ENCODE measurements at places on chromosomes 4 and X.

DNA sequence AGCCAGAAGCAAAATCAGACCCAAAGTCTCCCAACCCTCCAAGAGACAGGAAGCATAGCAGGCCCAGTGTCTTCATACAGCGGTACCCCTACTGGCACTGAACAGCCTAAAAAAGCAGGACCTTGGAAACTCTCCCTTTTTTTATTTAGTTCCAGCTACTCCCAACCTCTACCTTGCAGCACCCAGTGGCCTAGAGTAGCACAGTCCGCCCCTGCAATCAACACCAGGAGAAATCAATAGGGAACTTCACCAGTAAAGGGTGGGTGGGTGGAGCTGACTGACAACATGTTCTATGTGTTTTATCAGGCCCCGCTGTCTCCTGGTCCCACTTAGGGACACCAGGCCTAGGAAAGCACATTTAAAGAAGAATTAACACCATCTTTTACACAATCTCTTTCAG is 378.5 kb upstream of the CT83 start:
- DNase-seq = no peak

DNA sequence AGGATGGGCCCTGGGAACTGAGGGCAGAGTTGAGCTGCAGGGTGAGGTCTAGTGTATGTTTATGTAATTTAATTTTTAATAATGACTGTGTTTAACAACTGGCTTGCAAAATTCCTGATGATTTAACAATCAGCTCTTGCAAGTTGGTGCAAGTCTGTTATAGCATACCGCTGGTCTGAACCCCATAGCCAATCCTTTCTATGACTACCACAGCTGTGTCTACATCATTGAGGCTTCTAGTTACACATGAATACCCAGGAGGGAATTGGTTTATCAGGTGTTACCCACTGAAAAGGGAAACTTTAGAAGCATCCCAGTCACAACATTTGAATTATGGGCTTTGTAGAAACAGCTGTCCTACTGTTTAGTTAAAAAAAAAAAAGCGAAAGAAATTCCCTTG is 38.3 kb downstream of the SUPT20HL1 start:
- DNase-seq = no peak

GRCh38 chr4:81607950-81608349 is 136.2 kb upstream of the RASGEF1B start:
- DNase-seq = no peak

DNA sequence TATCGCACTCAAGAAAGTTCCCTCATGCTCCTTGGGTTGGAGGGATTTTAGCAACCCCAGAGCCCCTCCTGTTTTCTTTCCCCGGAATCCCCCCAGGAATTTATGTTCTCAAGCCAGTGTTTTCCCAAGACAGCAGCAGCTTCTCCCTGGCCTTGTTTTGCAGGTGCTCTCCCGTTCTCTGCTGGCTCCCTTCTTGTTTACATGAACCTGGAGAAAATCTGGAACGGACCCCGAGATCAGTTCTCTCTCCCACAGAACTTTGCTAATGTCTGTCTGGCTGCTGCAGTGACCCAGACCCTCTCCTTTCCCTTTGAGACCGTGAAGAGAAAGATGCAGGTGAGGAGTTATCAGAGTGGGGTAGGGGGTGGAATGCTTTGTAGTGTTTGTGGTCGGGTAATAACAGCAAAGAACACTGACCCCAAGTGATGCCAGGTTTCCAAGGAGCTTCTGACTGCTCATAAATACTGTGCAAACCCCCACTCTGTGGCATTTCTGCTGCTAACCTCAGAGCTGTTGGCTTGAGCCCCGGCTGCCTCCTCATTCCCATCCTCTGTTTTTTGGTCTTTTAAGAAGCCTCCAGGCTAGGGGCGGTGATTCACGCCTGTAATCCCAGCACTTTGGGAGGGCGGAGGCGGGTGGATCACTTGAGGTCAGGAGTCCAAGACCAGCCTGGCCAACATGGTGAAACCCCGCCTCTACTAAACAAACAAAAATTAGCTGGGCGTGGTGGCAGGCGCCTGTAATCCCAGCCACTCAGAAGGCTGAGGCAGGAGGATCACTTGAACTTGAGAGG is 11.1 kb downstream of the SLC25A43 start:
- no peak for DNase-seq

DNA sequence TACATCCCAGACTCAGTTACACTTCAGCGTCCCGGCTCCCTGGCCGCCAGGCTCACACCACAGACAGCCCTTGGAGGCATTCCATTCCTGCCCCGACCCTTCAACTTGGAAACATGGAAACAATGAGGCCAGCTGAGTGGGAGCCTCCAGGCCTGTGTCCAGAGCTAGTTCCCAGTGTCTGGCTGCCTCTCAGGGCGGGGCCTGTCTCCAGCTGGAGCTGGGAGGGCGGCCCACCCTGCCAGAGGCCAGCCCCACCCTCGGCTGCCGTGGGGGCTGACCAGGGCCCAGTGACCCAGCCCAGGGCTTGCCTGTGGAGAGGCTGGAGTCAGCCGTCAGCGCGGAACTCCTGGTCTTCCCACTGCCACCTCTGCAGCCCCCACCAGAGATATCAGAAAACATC is 37.4 kb upstream of the SPON2 start:
- no peak for DNase-seq

DNA sequence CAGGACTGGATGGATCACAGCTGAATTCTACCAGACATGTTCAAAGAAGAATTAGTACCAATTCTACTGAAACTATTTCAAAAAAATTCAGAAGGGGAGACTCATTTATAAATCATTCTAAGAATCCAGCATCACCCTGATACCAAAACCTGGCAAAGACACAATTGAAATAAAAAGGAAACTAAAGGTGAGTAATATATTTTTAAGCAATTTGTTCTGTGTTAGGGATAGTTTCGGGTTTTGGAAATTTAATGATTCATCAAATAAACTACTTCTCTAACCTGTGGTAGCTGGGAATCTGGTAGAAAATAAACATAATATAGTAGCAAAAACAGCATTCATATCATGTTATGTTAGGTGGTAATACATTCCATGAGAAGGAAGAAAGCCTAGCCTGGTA is 662.2 kb upstream of the BOD1L1 start:
- no peak for DNase-seq

DNA sequence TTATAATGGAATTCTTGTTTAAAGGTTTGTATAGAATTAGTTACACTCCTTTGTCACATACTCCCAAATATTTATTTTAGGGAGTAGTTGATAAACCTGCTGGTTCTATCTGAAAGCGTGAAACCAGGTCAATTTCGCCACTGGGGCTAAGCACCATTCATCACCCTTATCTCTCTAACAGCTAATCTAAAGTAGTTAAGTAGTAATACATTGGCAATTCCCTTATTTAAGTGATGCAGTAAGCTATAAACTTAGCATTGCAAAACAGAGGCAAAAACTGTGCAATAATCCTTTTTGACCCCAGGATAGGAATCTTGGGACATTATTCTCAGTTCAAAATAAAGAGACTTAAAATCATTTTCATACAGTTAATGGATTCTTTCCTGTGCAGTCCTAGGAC is 33.7 kb upstream of the PTPN13 start:
- DNase-seq = no peak

DNA sequence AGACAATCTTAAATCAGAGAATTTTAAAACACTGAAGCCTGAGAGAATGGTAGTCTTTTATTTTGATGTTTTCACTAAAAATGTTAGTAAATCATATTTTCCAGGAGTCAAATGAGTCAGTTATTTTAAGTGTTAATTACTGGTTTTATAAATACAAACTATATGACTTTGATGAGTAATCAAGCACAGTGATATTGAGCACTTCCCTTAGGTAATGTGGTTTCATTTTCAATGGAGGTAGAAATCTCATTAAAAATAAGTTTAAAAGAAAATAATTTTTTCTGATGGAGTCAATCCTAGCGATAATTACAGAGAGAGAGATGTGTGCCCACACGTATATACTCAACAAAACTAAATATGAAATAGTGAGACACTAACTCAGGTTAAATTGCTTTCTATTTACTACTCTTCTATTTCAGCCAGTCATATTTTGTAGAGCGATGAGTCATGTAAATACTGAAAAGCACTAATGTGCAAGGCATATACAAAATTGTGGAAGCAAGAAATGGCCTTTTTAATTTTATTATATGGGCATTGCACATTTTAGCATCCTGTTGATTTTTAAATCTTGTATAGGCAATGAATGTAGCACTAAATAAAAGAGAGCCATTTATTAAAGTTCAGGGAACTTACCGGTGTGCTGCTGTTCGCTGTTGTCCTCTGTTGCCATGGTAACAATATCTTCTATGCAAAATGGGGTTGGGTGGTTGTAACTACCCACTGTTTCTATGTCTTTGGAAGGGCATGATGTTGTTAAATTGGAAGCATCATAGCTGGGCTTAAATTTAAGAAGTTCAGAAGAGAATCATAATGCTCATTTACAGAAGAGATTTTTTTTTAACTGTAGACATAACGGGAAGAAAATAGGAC is 513.7 kb downstream of the TLL1 start:
- no peak for DNase-seq

- no peak for DNase-seq
Observed at GRCh38 chrX:134883137-134883700, 107.6 kb upstream of the SMIM10 start.
